ENCODE measurements at places on chromosomes 12 and 14. TPM values are rescaled to one million over a fixed set of nuclear protein-coding genes. Genes with fewer than 3 reads are reported as not detected.

DNA sequence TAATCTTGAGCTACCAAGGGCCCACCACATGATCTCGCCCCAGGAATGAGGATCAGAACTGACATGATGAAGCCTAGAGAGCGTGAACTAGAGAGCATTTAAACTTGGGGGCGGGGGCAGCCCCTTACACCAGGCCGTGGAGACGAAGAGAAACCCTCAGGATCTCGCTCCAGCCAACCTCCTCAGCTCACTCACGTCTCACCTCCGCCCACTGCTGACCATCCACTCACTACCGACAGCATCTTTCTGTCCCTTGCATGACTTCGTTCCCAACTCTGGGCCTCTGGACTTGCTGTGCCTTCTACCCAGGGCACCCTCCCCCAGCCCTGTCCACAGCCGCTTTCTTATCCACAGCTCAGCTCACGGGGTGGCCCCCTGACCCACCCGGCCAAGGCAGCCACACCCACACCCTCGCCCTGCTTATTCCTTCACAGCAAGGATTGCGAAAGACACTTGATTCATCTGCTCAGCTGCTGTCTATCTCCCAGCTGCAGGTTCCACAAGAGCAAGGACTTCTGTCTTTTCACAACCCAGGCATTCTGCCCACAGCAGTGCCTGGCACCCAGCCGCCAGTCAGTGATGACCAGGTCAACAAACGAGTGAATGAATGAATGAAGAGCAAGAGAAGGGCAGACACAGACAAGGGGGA, 6.4 kb downstream of the STX2 start:
- no peak for DNase-seq

The IFNG-AS1 gene
- polyA plus RNA-seq, result 0.09 TPM

The GPR162 gene
- polyA plus RNA-seq, result 24.6 TPM

GRCh38 chr12:13170892-13171490, 25.5 kb upstream of the EMP1 start:
- no peak for DNase-seq

The MAPKAPK5 gene
- 46.7 TPM for polyA plus RNA-seq

DNA sequence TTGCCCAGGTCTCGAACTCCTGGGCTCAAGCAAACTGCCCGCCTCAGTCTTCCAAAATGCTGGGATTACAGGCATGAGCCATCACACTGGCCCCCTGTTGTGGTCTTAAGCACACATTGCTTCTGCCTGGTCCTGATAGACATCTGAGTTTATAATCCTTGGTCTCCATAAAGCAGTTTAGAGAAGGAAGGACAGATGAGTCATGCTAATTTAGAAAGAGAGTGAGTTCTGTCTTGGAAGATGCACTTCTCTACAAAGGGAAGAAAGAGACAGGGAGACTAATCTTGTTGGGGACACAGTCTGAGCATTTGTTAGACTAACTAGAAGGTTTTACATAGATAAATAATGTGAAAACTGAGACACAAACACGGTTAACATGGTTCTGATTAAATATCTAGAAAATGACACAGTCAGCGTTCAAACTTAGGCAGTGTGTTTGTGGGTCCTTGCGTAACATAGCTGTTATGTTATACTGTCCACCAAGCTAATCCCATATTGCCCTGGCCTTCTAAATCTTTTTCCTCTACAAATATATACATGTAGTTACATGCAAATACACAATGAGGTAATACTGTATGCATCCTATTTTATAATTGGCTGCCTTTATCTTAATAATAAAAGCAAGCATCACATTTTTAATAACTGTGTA, 31.0 kb downstream of the SAMD4A start:
- no peak for DNase-seq

- no peak for DNase-seq
Measured at GRCh38 chr14:36996857-36997590, 175.4 kb downstream of the SLC25A21 start.

The KRT75 gene
- not detected for polyA plus RNA-seq

DNA sequence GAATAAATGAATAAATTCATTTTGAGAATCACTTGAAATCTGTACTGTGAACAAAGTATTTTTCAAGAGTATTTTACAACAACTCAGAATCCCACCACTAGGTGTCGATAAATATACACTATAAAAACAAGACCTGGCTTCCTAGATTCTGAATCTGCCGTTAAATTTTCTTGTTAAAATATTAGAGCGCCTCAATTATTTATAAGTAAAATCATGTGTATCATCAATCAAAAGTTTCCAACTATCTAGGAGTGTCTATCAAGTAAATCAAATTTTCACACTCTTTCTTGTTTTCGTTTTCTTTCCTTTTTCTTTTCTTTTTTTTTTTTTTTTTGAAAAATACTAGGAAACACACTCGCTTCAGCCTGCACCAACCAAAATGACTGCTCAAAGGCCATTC, 179.2 kb upstream of the DCN start:
- DNase-seq, result peak; percentile 44

- no peak for DNase-seq
Measured at GRCh38 chr14:21382095-21382494, 1.7 kb downstream of the SUPT16H start.

DNA sequence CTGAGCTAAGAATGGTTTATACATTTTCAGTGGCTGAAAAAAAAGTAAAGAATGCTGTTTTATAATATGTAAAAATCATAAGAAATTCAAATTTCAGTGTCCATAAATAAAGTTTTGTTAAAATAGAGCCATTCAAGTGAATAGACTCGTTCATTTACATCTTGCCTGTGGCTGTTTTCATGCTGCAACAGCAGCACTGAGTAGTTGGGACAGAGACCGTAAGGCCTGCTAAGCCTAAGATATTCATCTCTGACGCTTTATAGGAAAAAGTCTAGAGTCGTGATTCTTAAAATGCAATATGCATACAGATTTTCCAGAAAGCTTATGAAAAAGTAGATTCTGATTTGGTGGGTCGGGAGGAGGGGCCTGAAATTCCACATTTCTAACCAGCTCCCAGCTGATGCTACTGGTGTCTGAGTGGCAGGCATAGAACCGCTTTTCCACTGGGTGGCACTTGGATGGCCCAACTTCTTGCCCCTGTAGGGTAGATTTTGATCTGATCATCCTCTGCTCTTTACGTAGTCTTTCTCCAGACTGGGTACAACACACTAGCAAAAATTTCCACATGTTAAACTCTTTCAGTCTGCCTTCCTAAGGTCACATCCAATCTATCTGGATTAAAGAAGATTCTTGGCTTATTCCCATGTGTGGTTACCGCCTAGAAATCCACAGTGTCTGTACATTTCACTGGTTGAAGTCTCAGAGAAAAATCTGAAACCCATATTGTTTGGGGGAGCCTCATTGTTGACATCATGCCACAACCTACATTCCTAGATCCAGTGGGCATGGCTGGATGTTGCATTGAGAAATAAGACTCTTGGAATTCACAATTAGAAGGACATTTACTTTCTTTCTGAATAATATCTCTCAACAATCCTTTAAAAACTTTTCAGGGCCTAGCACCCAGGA, 151.2 kb downstream of the C12orf75 start:
- no peak for DNase-seq

The CSRP2 gene
- polyA plus RNA-seq, result 87.9 TPM

DNA sequence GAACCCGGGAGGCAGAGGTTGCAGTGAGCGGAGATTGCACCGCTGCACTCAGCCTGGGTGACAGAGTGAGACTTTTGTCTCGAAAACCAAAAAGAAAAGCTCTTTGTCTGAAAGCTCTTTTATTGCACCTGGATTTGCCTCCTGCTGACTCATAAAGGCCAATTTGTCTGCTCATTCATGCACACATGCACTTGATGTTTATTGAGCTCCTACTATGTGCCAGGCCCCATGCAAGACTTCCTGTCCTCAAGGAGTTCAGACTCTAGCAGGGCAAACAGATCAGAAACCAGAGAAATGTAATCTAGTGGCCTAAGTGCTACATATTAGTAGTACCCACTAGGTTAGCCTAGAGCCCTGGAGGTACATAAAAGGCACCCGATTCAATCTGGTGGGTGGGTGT, 16.3 kb upstream of the MLEC start:
- no peak for DNase-seq

DNA sequence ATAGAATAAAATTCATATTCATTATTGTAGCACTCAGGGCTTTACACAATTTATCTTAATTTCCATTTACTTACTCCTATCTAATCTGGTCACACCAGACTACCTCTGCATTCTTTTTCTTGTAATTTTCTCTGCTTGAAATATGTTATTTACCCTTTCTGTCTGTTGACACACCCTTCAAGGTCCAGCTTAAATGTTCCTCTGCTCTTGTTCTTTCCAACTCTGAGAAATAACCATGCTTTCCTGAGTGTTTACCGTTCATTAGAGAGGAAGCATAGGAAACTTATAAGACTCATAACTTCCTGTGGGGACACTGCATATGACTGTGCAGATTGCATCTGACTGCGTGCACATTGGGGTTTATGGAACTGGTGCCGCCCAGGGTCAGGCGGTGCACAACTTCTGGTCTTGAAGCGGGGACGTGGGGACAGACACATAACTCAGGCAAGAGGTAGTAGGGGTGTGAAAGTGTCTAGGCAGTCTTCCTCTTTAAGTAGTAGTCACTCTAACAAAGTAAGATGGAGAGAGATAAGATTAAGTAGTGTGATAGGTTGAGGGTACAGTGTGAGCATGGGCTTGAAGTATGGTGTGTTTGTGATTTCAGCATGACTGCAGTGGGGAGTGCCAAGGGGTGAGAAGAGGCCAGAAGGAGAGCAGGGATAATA, 42.6 kb upstream of the FOXJ2 start:
- DNase-seq, result no peak

The GUCY2C gene
- 0.89 TPM for polyA plus RNA-seq

DNA sequence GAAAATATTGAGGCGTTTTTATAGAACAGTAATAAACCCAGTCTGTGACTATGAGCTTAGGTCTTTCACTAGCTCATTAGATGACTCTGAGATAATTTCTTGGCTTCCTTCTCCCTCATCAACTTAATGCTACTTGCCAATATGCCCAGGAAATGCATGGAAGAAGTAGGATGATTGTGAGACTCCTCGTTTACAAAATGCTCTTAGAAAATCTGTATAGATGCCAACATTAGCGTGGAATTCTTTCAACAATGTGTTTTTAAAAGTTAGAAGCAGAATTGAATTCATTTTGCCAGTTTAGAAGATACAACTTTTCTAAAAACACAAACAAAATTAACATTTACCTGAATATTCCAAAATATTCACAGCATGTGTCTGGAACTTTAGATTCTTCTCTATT, 424.6 kb downstream of the BTG1 start:
- DNase-seq, result no peak

GRCh38 chr14:64467101-64467500, 1.8 kb downstream of the AKAP5 start:
- no peak for DNase-seq

GRCh38 chr14:38116895-38117294, 90.8 kb upstream of the SSTR1 start:
- no peak for DNase-seq

- DNase-seq, result no peak
Measured at GRCh38 chr14:81434230-81434629, 34.1 kb upstream of the STON2 start.

The PPP1R1A gene
- polyA plus RNA-seq, result 64.5 TPM

DNA sequence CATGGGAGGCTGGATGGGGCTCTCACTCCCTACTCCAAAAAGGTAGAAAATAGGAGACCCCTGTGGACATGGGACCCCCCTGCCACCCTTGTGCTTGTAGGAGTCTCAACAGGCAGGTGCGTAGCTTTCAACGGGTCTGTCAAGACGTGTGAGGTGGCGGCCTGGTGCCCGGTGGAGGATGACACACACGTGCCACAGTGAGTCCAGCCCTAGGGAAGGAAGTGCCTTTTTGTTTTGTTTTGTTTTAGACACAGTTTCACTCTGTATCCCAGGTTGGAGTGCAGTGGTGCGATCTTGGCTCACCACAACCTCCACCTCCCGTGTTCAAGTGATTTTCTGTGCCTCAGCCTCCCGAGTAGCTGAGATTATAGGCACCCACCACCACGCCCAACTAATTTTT, 12.9 kb downstream of the P2RX4 start:
- no peak for DNase-seq
